OCI-M1 (cell line): ENCODE measurements at places on chromosomes 4 and X.
A peak's percentile ranks its signal among the peaks of the same experiment; 100 is the strongest.

DNA sequence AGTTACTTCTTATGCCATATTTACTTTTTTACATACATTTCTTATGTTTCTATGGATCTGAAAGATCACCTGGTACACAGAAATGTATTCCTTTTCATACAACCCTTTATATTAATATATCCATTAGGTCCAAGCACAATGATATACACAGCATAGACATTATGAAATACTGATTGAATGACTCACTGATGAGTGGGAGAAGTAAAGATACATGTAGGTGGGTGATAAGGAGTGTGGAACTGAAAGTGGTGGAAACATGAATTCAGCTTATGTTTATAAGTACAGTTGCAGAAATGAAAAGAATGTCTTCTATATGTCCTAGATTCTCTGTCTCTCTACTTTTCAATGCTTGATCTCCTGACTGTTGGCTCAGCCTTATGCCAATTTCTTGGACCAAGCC is 87.9 kb downstream of the YIPF7 start:
- peak; percentile 74 for DNase-seq

GRCh38 chrX:69506617-69507499 is 2.7 kb downstream of the NALF2 start:
- no peak for DNase-seq

GRCh38 chr4:1873776-1874175 is 2.6 kb downstream of the NSD2 start:
- no peak for DNase-seq

- no peak for DNase-seq
Measured at GRCh38 chr4:177568931-177569330, 126.7 kb upstream of the AGA start.

DNA sequence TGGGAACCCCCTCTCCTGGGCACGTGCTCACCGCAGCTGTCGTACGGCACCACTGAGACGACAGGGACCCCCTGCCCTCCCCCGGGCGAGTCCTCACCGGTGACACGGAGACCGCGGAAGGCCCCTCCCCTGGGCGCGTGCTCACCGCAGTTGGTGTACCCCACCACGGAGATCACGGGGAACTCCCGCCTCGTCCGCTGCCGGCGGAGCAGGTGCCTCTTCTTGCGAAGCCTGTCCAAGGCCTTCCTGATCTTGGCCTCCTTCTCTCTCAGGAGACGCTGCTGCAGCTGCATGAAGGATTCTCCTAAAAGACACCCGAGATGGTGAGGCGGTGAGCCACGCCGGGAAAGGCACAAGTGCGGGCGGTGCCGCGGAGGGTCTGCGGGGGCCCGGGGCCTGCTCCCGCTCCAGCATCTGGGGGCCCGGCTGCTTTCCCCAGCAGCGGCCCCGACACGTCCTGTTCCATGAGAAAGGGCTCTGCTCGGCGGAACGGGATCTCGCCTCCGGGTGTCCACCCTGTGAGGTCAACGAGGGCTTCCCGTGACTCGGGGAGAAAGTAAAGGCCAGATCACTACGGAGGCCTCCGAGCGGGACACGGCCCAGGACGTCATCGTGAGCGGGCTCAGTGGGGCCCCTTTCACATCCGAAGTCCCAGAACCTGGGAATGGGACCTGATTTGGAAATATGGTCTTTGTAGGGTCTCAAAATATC is 5.8 kb downstream of the GTPBP6 start:
- no peak for DNase-seq

- DNase-seq = no peak
Measured at GRCh38 chrX:13419276-13419675, 99.4 kb upstream of the ATXN3L start.

DNA sequence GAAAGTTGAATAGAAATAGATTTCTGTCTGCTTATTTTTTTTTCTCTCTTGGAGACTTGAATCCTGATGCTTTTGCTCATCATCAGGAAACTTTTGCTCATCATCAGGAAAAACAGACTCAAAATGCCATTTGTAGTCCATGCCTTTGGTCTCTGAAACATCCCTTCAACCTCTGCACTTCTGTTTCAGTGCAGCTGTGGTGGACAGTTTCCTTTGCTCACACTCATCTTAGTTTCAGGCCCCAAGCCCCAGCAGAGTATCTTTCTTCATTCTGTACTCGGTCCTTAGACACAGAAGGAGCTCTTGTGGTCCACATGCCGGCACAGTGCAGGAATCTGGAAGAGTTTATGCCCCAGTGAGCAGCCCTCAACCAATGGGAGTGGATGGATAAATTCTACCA is 337.9 kb downstream of the PPP3CA start:
- DNase-seq = no peak

DNA sequence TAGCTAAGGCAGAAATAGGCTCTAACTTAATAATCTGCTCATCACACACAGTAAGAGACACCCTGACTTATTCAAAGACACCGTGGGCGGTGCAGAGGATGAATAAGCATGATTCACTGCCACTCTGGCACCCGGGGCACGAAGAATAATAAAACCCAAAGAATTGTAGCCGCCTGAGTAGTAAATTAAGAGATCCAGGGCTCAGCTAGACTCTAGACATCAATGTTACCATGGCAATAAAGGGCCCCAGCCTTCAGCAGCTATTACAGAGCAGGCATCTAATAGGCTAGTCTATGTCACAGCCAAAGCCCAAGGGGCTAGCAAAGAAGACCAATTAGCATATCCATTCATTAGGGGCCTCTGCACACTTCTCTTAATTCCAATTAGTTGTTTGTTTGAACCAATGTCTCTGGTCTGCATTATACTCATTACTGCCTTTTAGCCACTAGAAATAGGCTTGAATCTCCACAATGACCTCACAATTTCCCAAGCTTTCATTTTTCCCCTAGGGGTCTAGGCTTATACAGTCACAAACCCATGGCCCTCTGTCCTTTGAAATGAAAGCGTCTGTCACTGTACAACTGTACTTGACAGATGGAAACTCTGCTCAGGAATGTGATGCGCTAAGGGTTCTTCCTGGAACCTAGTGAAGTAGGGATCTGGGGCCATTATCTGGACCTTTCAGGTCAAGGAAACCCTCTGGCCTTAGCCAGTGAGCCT is 3.0 kb upstream of the ATP1B4 start:
- no peak for DNase-seq

DNA sequence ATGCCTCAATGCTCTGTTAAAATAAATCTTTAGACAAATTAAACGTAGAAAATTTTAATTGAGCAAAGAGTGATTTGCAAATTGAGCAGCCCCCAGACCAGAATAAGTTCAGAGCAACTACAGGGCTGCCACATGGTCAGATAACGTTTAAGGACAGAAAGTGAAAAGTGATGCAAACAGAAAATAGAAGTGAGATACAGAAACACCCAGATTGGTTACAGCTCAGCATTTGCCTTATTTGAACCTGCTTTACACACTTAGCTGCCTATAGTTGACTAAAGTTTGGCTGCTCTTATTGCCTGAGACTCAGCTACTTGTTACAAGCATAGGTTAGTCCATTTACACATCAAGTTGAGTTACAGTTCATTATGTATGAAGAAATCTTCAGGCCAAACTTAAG is 1800.8 kb upstream of the PCDH10 start:
- peak; percentile 76 for DNase-seq

DNA sequence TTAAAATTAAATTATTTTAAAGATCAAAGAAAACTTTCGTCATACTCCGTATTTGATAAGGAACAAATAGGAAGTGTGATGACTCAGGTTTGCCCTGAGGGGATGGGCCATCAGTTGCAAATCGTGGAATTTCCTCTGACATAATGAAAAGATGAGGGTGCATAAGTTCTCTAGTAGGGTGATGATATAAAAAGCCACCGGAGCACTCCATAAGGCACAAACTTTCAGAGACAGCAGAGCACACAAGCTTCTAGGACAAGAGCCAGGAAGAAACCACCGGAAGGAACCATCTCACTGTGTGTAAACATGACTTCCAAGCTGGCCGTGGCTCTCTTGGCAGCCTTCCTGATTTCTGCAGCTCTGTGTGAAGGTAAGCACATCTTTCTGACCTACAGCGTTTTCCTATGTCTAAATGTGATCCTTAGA is at the start of gene CXCL8:
TSS of gene CXCL8 (plus strand) at position 217 of the 426 bp plus-strand sequence. CDS start at position 307, 90 bp downstream.
- DNase-seq = peak; percentile 82

DNA sequence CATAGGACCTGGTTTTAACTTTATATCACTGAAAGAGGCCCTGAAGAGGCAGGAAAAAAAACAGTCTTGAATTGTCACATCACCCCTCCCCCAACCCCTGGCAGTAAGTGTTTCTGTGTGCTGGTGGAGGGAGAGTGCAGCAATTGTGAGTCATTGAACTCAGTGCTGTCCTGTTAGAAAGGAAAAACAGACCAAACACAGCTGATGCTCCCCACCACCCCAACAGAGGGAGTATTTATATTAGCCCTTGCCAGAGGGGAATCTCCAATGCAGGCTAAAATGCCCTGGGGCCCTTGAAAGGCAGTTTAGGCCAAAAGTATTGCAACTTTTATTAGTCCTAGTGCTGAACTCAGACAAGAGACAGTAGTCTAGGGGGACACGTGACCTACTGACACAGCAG is 197.8 kb upstream of the AGTR2 start:
- no peak for DNase-seq

GRCh38 chr4:72218953-72219352 is 187.2 kb downstream of the NPFFR2 start:
- no peak for DNase-seq

GRCh38 chr4:121594796-121595526 is 101.8 kb downstream of the ANXA5 start:
- DNase-seq = no peak

GRCh38 chr4:57445686-57446085 is 335.5 kb upstream of the IGFBP7 start:
- no peak for DNase-seq

- no peak for DNase-seq
Measured at GRCh38 chr4:78566834-78567499, 15.4 kb downstream of the ANXA3 start.

GRCh38 chr4:108139089-108139488 is 29.6 kb downstream of the LEF1 start:
- DNase-seq = no peak

DNA sequence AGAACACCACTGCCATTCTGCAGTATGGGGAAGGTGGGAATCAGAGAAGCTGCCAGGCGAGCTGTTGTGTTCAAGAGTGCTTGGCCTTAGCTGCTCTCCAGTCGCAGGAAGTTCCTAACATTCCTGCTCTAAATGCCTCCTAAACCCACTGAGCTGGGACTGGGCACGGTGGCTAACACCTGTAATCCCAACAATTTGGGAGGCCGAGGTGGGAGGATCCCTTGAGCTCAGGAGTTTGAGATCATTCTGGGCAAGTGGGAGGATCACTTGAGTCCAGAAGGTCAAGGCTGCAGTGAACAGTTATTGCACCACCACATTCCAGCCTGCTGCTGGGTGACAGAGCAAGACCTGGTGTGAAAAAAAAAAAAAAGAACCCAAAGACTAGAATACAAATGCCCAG is 690.3 kb upstream of the FAM241A start:
- no peak for DNase-seq

DNA sequence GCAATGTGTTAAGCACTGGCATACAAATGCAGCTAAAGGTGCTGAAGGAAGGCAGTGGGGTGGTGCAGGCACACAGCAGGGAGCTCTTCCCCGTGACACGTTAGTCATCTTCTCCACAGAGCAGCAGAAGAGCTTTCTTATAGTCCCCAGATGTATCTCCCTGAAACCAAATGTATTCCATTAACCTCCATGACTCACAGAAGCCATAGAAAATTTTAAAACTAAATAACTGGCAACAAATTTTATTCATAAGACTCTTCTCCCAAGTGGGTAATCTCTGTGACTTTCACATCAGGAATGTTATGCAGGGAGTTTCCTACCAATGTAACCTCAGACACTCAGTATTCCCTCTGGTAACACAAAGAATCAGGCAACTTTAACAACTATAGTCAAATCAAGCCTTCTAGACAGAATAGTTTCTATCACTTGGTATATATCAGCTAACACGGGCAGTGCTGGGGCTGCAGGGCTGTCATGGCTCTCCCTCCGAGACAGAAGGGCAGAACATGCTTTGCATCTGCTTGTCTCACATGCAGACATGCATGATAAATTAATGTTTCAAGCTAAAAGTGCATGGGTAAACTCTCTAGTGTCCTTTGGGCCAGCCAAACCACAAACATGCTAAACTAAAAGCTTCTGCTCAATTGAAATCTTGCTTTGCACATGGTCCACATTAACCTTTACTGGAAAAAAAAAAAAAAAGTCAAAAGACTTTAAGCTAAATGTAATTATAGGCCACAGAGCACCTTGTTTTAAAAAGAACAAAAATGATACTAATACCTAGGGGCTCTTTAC is 28.2 kb downstream of the ANXA5 start:
- no peak for DNase-seq

- no peak for DNase-seq
Measured at GRCh38 chrX:73922856-73923455, 360.0 kb downstream of the CHIC1 start.

- DNase-seq = no peak
Measured at GRCh38 chrX:71634366-71634765, 16.1 kb upstream of the CXCR3 start.

DNA sequence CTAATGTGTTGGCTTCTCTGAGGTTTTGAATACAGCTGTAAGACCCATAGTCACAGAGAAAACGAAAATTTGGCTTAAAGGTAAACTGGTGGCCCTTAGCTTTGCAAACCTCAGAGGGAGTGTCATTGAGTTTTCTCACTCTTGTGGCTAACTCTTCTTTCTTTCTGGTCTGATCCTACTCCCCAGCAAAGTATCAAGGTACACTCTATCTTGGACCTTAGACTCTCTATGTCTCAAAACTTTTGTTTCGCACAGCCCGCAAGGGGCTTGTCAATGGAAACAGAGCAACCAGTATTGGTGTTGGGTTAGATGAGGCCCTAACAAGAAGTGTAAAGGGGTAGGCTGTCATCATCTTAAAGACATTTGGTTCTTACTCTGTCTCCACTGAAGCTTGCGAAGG is 19.8 kb downstream of the APOO start:
- DNase-seq = no peak

DNA sequence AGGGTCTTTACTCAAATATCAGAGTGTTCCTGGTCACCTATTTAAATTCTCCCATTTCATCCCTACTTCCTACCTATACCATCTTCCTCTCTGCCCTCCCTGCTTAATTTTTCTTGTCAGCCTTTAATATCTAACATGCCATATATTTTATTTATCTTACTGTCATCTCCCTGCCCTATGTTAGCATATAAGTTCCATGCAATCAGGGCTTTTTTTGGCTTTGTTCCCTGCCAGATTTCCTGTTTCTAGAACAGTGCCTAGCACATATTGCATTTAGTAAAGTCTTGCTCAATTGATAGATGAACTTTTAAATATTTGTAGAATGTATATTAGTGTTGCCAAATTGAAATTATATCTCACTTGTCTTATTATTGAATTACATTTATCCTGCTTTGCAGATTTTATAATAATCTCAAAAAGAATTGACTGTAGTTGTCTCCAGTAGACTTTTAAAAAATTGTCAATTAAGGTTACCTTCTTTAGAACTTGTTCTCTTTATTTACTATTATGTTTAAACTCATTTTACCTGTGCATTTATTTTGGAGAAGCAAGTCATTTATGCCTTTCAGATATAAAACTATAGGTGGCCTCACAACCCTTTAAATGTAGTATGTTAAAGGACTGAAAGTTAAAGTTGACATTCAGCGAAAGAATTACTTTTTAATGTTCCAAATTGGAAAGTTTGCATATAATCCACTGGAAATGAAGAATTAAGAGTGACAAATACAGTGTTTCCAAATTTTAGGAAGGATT is 108.2 kb upstream of the BMPR1B start:
- no peak for DNase-seq

GRCh38 chrX:150167482-150168324 is 195.4 kb upstream of the MAMLD1 start:
- DNase-seq = no peak

GRCh38 chr4:52545099-52546069 is 113.7 kb downstream of the USP46 start:
- peak; percentile 84 for DNase-seq

- DNase-seq = no peak
Measured at GRCh38 chr4:52195869-52196268, 144.8 kb downstream of the SPATA18 start.
